Glutamatergic neuron (in vitro differentiated cells): ENCODE measurements at places on chromosomes 7 and 10.

DNA sequence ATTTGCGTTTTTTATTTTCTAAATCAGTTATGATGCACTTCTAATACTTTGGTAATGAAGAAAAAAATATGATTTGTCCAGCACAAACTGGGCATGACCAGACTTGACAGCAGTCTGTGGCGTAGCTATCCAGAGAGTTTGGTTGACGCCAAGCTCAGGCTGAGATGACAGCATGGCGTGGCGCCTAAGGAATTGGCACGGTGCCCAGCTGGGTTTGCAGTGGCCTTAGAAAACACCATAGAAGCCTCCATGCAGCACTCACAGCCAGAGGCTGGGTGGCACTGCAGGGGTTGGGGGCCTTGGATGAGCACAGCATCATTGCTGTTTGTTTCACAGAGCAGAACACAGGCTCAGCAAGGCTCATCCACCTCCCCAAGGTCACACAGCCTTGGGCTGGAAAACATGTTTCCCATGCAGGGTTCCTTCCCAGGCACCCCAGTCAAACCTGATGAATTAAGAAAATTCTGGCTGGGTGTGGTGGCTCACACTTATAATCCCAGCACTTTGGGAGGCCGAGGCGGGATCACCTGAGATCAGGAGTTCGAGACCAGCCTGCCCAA is 88.9 kb downstream of the GTF2IRD1 start:
- H3K4me1 ChIP-seq, result no peaks in the 10 kb centered on the region
- no peak overlapping the region for H3K27ac ChIP-seq
- no peak for DNase-seq
- H3K36me3 ChIP-seq, result no peaks in the 10 kb centered on the region
- no peak overlapping the region for H3K4me3 ChIP-seq
- no peaks in the 10 kb centered on the region for H3K27me3 ChIP-seq

DNA sequence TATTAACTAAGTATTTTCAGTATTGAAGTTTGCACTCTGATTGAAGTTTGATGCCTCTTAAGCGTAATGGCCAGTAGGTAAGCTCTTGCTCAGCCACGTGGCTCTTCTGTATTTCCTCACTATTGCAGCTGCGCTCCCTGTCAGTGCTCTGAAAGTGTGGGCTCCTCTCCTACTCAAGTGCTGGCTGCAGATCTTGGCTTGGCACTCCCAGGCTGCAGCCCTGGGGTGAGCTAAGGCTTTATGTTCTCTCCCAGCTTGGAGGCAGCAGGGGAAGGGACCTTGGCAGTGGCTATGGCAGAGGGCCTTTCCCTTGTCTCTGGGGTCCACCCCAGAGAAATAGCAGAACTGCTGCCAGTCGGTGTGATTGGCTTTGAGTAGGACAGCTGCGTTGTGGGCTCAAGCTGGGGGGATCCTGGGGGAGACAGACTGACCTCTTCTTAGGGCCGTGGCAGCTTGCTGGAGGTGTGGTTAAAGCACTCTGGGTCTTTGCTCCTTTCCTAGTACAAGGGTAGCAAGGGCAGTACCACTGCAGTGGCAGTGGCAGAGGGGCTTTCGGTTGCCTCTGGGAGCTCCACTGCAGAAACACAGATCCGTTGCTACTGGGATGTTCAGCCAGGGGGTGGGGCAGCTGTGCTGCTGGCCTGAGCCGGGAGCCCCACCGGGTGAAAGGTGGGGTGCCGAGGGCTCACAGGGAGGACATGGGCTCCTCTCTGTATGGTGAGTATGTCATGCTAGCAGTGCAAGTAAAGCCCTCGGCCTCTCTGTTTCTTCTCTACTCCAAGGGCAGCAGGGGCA is 100.5 kb downstream of the GLCCI1 start:
- H3K4me3 ChIP-seq, result no peak overlapping the region
- H3K36me3 ChIP-seq, result no peaks in the 10 kb centered on the region
- H3K4me1 ChIP-seq, result peaks cover 11% of the 10 kb centered on the region
- DNase-seq, result peak; percentile 17

- H3K27me3 ChIP-seq, result no peaks in the 10 kb centered on the region
- no peak overlapping the region for H3K27ac ChIP-seq
- H3K4me1 ChIP-seq, result peaks cover 4% of the 10 kb centered on the region
- H3K4me3 ChIP-seq, result no peak overlapping the region
- no peak for DNase-seq
Observed at GRCh38 chr7:110568932-110569331, 522.0 kb upstream of the LRRN3 start.

GRCh38 chr7:106176414-106177299 is 64.5 kb upstream of the SYPL1 start:
- DNase-seq, result peak; percentile 93
- H3K36me3 ChIP-seq, result no peaks in the 10 kb centered on the region
- H3K27ac ChIP-seq, result no peak overlapping the region
- no peak overlapping the region for H3K4me3 ChIP-seq

- H3K27ac ChIP-seq, result no peak overlapping the region
- H3K27me3 ChIP-seq, result peaks cover 2% of the 10 kb centered on the region
- no peak for DNase-seq
- H3K4me1 ChIP-seq, result no peaks in the 10 kb centered on the region
- no peaks in the 10 kb centered on the region for H3K36me3 ChIP-seq
Observed at GRCh38 chr10:126712681-126713080, 42.2 kb upstream of the C10orf90 start.

GRCh38 chr7:110685899-110686298 is 405.0 kb upstream of the LRRN3 start:
- no peaks in the 10 kb centered on the region for H3K36me3 ChIP-seq
- H3K27ac ChIP-seq, result no peak overlapping the region
- no peaks in the 10 kb centered on the region for H3K4me1 ChIP-seq
- no peaks in the 10 kb centered on the region for H3K27me3 ChIP-seq

DNA sequence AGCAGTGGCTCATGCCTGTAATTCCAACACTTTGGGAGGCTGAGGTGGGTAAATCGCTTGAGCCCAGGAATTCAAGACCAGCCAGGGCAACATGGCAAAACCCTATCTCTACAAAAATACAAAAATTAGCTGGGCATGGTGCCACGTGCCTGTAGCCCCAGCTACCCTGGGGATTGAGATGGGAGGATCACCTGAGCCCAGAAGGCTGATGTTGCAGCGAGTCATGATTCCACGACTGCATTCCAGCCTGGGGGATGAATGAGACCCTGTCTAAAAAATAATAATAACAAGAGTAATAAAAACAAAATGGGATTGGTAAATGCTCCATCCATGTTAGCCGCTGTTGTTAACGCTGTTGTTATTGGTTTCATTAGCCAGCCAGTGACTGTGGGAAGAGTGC is 1.3 kb upstream of the HKDC1 start:
- H3K27ac ChIP-seq, result no peak overlapping the region
- H3K4me1 ChIP-seq, result no peaks in the 10 kb centered on the region

- H3K4me3 ChIP-seq, result peak overlapping the region; percentile 16
- H3K27me3 ChIP-seq, result no peaks in the 10 kb centered on the region
- peak overlapping the region; percentile 28 for H3K27ac ChIP-seq
- DNase-seq, result no peak
- peaks cover 5% of the 10 kb centered on the region for H3K36me3 ChIP-seq
- H3K4me1 ChIP-seq, result peaks cover 12% of the 10 kb centered on the region
Observed at GRCh38 chr7:139674341-139674740, 103.5 kb downstream of the HIPK2 start.
